Activated CD8-positive, alpha-beta T cell treated with anti-CD3 and anti-CD28 coated beads, Interleukin-2, amount 10 ng/mL, durations not matched to agents 7 days and 5 days (primary cell): ENCODE measurements at places on chromosomes 5 and 9. TPM values are rescaled to one million over a fixed set of nuclear protein-coding genes. Genes with fewer than 3 reads are reported as not detected.

DNA sequence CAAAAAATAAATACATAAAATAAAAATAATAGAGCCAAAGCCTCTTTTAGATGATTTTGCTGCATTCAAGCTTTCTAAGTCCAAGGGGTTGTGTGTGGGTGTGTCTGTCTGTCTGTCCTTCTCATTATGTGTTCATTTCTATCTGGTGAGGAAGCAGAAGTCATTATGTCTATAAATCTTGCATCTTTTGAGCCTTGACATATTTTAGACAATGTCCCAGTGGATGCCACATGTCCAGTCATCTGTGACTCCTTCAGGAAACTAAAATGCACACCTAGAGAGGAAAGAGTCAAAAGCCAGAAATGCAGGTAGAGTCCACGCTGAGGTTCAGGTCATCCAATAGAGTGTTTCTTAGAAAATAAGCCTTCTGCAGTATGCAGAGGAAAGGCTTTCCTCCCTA is 80.9 kb downstream of the GALNT10 start:
- no peak for DNase-seq
- H3K4me1 ChIP-seq: peaks cover 25% of the 10 kb centered on the region
- H3K27me3 ChIP-seq: no peaks in the 10 kb centered on the region
- H3K36me3 ChIP-seq: peaks cover 4% of the 10 kb centered on the region

DNA sequence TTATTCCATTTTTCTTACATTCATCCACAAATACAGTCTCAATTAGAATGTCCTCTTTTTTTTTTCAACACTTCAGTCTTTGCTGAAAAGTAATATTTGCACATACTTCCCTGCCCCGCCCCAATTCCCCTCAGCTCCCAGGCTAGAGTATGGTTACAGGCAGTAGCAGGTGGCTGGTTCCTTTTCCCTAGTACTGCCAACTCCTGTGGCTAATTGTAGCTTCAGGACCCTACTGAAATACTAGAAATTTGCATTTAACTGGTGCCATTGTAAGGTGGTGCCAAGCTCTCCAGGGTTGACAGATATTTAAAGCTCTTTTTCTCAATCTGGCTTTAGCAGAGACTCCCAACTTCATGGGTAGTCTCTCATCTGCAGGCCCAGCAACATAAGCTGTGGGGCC is 80.3 kb downstream of the FAM81B start:
- H3K36me3 ChIP-seq: peaks cover 34% of the 10 kb centered on the region
- no peaks in the 10 kb centered on the region for H3K27me3 ChIP-seq
- no peaks in the 10 kb centered on the region for H3K4me1 ChIP-seq
- no peak overlapping the region for H3K4me3 ChIP-seq

DNA sequence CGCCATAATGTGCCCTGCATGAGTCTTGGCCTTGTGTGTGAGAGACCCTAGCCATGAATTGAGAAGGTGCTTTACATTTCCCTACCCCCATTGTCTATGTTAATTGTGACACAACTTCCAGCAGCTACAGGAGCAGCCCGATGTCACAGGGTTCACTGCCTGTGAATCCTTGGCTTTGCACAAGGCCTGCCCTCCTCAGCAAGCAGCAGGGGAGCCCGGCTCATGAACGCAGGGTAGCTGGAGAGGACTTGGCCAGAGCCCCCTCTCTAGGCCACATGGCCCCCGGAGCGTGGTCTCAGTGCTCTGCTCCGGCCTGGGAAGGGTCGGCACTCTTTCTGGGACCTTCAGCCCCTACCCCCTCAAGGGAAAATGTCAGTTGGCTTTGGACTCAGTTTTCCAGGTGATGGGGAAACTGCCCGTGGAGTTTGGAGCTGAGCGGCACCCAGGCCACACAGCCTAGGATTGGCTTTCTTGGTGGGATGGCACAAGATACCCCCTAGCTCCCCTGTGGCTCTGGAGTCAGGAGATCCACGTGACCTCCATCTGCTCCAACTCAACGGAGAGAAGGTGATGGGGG is 160.8 kb downstream of the DAB2IP start:
- no peaks in the 10 kb centered on the region for H3K4me1 ChIP-seq
- no peak overlapping the region for H3K4me3 ChIP-seq
- no peaks in the 10 kb centered on the region for H3K27me3 ChIP-seq
- no peak for DNase-seq
- no peak overlapping the region for H3K27ac ChIP-seq

- H3K4me1 ChIP-seq: peaks cover 53% of the 10 kb centered on the region
- H3K27ac ChIP-seq: no peak overlapping the region
- H3K36me3 ChIP-seq: peaks cover 24% of the 10 kb centered on the region
- H3K4me3 ChIP-seq: no peak overlapping the region
Measured at GRCh38 chr9:71758785-71759184, 9.5 kb downstream of the CEMIP2 start.

DNA sequence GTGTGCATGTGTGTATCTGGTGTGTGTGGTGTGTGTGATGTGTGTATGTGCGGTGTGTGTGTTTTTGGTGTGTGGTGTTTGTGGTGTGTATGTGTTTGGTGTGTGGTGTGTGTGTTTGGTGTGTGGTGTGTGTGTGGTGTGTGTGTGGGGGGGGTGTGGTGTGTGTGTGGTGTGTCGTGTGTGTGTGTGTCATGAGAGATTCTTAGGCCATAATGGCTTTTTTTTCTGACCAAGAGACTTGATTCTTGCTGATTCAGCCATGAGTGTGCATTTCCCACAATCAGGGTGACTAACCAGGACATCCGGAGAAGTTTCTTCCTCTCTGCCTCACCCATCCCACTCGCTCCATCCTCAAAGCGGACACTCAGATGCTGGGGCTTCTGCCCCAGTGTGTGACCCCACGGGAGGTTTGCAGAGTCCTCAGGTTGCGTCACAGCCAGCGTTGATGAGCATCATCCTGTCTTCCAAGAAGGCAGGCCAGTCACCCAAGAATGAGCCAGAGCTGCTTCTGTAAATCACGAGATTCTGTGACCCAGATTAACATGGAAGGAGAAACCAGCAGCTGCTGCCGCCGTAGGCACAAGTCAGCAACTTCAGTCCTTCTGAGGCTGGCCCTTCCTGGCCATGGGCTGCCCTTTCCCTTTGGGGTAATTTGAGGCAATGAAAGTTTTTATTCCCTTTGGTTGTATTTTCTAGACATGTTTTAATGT is 12.5 kb upstream of the CTSL start:
- DNase-seq: no peak
- peaks cover 8% of the 10 kb centered on the region for H3K27me3 ChIP-seq
- H3K27ac ChIP-seq: no peak overlapping the region
- H3K4me3 ChIP-seq: no peak overlapping the region
- no peaks in the 10 kb centered on the region for H3K36me3 ChIP-seq

GRCh38 chr5:79663212-79663611 is 26.4 kb upstream of the CMYA5 start:
- H3K27ac ChIP-seq: no peak overlapping the region
- H3K4me1 ChIP-seq: no peaks in the 10 kb centered on the region
- peaks cover 36% of the 10 kb centered on the region for H3K36me3 ChIP-seq
- no peak for DNase-seq

GRCh38 chr5:79982136-79982535 is 8.9 kb downstream of the MTX3 start:
- no peak for DNase-seq
- no peak overlapping the region for H3K4me3 ChIP-seq
- peaks cover 65% of the 10 kb centered on the region for H3K4me1 ChIP-seq
- H3K36me3 ChIP-seq: peaks cover 83% of the 10 kb centered on the region
- H3K27ac ChIP-seq: peak overlapping the region; percentile 51
- no peaks in the 10 kb centered on the region for H3K27me3 ChIP-seq

GRCh38 chr5:73302797-73303147 is 129.8 kb downstream of the TMEM174 start:
- no peak overlapping the region for H3K27ac ChIP-seq
- DNase-seq: no peak
- H3K4me1 ChIP-seq: peaks cover 2% of the 10 kb centered on the region
- H3K36me3 ChIP-seq: peaks cover 3% of the 10 kb centered on the region

DNA sequence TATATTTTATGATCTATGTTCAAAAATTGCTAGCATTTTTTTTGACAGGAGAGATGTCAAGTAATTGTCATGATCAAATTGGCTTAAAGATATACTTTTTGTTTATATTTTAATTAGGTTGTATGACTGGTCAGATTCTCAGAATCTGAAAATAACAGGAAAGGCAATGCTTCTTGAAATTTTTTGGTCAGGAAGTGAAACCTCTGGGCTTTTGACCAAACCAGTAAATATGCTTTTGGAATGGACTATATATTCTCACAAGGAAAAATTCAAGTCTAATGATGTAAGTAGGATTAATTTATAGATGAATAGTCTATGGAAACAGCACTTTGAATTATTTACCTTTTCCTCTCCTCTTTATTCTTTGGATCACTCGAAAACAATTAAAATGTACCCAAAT is 52.3 kb downstream of the SLF1 start:
- no peak overlapping the region for H3K27ac ChIP-seq
- H3K4me3 ChIP-seq: no peak overlapping the region
- no peaks in the 10 kb centered on the region for H3K27me3 ChIP-seq
- peaks cover 5% of the 10 kb centered on the region for H3K4me1 ChIP-seq

GRCh38 chr9:108478431-108479332 is 377.1 kb downstream of the ACTL7B start:
- no peak for DNase-seq
- no peak overlapping the region for H3K4me3 ChIP-seq
- no peaks in the 10 kb centered on the region for H3K27me3 ChIP-seq
- H3K27ac ChIP-seq: no peak overlapping the region
- H3K4me1 ChIP-seq: no peaks in the 10 kb centered on the region

GRCh38 chr5:125054146-125054545 is 307.7 kb upstream of the ZNF608 start:
- no peaks in the 10 kb centered on the region for H3K4me1 ChIP-seq
- no peaks in the 10 kb centered on the region for H3K36me3 ChIP-seq
- H3K27me3 ChIP-seq: no peaks in the 10 kb centered on the region
- no peak for DNase-seq

GRCh38 chr5:80799041-80799440 is 144.3 kb upstream of the DHFR start:
- H3K27me3 ChIP-seq: no peaks in the 10 kb centered on the region
- H3K4me3 ChIP-seq: no peak overlapping the region
- peaks cover 32% of the 10 kb centered on the region for H3K36me3 ChIP-seq
- H3K4me1 ChIP-seq: no peaks in the 10 kb centered on the region
- no peak for DNase-seq
- H3K27ac ChIP-seq: no peak overlapping the region

- no peak for DNase-seq
- no peak overlapping the region for H3K4me3 ChIP-seq
- H3K36me3 ChIP-seq: peaks cover 4% of the 10 kb centered on the region
- H3K27me3 ChIP-seq: peaks cover 62% of the 10 kb centered on the region
- no peak overlapping the region for H3K27ac ChIP-seq
Measured at GRCh38 chr5:38843665-38844064, 2.1 kb upstream of the OSMR start.

DNA sequence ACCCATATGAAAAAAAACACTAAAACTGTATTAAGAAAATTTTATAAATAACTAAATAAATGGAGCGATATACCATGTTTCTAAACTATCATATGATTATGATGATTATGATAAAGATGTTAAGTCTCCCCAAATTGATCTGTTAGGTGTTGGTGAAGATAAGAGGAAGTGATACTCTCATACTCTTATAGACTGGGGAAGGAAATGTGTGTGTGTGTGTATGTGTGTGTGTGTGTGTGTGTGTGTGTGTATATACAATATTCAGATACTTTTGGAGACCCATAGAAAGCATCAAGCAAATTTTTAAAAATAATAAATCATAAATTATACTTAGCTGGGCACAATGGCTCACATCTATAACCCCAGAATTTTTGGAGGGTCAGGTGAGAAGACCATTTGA is 62.9 kb downstream of the TMEM232 start:
- H3K36me3 ChIP-seq: no peaks in the 10 kb centered on the region
- H3K4me1 ChIP-seq: no peaks in the 10 kb centered on the region
- H3K27ac ChIP-seq: no peak overlapping the region
- no peaks in the 10 kb centered on the region for H3K27me3 ChIP-seq
- no peak overlapping the region for H3K4me3 ChIP-seq
- DNase-seq: no peak

- no peaks in the 10 kb centered on the region for H3K27me3 ChIP-seq
- no peak overlapping the region for H3K27ac ChIP-seq
- DNase-seq: no peak
- H3K4me3 ChIP-seq: no peak overlapping the region
- H3K4me1 ChIP-seq: peaks cover 11% of the 10 kb centered on the region
Measured at GRCh38 chr9:2132484-2133082, 117.4 kb downstream of the SMARCA2 start.

DNA sequence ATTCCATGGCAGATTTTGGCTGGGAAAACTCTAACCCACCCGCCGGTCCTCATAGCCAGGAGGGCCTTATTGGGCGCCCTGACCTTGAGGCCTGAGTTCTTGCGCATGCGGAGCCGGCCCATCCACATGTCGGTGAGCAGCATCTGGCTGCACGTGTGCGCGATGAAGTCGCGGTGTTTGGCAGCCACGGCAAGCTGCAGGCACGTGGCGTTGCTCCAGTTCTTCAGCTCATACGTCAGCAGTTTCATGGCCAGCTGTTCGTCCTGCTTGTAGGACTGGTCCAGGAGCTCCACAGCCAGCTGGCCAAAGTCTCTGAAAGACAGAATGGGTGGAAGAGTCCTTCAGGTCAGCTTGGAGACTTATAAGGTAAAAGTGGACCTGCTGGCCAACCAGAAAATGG is 204.3 kb upstream of the KLF9 start:
- no peaks in the 10 kb centered on the region for H3K4me1 ChIP-seq
- H3K4me3 ChIP-seq: no peak overlapping the region
- H3K36me3 ChIP-seq: no peaks in the 10 kb centered on the region
- H3K27me3 ChIP-seq: peaks cover 5% of the 10 kb centered on the region
- DNase-seq: no peak
- H3K27ac ChIP-seq: no peak overlapping the region

- H3K27me3 ChIP-seq: peaks cover 15% of the 10 kb centered on the region
- H3K4me3 ChIP-seq: no peak overlapping the region
- H3K27ac ChIP-seq: no peak overlapping the region
- H3K36me3 ChIP-seq: no peaks in the 10 kb centered on the region
- peak; percentile 30 for DNase-seq
Measured at GRCh38 chr5:143968071-143968878, 156.3 kb downstream of the HMHB1 start.

GRCh38 chr9:86557918-86558317 is 203.7 kb upstream of the TUT7 start:
- no peak overlapping the region for H3K4me3 ChIP-seq
- H3K27ac ChIP-seq: no peak overlapping the region
- H3K36me3 ChIP-seq: no peaks in the 10 kb centered on the region

FAM169A gene
- 3.8 TPM for total RNA-seq

GAS1 gene
- 0.18 TPM for total RNA-seq

ITK gene
- 254 TPM for total RNA-seq

SHOC1 gene
- total RNA-seq: not detected

HEMGN gene
- 1.2 TPM for total RNA-seq

BRINP1 gene
- not detected for total RNA-seq

THOC3 gene
- total RNA-seq: 67.3 TPM

SHISAL2B gene
- total RNA-seq: not detected

TAS2R1 gene
- not detected for total RNA-seq

NFIB gene
- not detected for total RNA-seq

NSMF gene
- total RNA-seq: 55.0 TPM

CCDC183 gene
- total RNA-seq: 0.26 TPM

SNX24 gene
- total RNA-seq: 1.6 TPM

CARD9 gene
- total RNA-seq: 1.4 TPM
